ENCODE measurements at places on chromosomes 6 and 20.

DNA sequence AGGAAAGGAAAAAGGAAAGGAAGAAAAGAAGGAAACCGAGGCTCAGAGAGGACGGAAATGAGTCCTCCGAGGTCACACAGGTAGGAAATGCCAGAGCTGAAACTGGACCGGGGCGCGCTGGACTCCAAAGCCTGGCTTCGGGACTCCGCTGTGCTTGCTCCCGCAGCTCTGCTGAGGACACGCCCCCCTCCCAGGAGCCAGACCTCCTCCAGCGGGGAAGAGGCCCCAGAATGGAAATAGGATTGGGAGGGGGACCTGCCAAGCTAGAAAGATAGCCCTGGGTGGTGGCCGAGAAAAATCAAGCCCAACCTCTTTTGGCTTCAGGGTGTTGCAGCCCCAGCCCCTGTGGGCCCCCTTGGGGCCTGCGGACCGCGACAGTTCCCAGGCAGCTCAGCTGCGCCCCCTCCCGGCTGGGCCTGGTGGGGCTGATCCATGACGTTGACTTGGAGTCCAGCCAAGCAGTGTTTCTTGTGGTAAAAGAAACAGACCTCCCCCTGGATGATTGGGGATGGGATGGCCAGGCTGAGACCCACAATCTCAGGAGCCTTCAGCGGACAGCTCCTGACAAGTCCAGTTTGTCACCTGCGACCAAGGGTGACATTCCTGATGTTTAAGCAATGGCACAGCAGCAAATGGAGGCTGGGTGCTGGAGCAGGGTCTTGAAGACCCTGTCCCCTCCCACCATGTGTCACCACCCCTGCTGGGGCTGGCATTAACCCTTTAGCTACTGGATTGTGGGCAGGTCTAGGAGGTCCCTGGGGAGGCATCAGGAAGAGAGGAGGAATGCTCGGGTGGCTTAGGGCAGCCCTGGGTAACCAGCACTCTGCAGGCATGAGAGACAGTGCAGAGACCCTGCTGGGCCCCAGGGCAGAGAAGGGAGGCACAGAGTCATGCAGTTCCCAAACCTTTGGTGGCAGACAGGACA is 55.4 kb downstream of the RIPOR3 start:
- DNase-seq: no peak

- no peak for DNase-seq
Measured at GRCh38 chr6:53735896-53736295, 58.9 kb upstream of the LRRC1 start.

GRCh38 chr6:89555806-89556205 is 82.7 kb downstream of the LYRM2 start:
- no peak for DNase-seq

GRCh38 chr6:38436726-38437465 is 202.8 kb downstream of the BTBD9 start:
- no peak for DNase-seq

DNA sequence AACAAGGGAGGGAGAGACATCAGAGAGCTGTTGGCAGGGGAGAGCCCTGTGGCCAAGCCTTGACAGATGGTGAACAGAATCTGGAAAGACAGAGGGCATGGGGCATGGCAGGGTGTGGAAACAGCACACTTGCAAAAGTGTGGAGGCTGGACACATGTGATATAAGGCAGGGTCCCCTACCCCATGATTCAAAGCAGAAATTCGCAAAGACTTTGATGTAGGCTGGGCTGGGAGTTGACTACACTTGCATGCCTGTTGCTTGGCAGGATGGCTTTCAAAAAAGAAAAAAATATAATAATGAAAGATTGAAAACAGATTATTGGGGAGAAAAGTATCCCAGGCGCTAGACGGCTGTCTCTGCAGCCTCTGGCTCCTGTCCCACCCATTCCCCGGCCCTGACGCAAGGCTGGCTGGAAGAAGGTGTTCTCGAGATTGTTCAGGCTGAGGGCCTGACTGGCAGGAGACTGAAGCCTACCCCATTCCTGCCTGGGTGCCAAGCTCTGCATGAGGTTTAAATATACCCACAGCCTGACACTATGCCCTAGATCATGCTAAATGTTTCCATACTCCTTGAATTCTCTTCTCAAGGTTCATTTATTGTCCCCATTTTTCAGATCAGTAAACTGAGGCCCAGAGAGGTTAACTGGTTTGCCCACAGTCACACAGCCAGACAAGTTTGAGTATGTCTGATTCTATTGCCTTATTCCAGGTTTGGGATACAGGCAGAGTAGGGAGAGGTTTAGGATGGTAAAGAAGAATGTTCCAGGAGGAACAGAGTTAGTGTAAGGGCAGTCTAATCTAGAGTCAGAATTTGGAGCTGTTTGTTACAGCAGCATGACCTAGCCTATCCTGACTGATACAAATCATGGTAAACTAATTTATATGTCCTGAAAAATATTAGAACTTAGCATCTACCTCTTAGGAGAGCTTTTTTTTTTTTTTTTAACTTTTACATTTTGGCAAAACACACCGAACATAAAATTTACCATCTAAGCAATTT is 23.4 kb upstream of the CCN5 start:
- DNase-seq: no peak

- DNase-seq: no peak
Measured at GRCh38 chr20:47187450-47188195, 168.9 kb downstream of the ZMYND8 start.

DNA sequence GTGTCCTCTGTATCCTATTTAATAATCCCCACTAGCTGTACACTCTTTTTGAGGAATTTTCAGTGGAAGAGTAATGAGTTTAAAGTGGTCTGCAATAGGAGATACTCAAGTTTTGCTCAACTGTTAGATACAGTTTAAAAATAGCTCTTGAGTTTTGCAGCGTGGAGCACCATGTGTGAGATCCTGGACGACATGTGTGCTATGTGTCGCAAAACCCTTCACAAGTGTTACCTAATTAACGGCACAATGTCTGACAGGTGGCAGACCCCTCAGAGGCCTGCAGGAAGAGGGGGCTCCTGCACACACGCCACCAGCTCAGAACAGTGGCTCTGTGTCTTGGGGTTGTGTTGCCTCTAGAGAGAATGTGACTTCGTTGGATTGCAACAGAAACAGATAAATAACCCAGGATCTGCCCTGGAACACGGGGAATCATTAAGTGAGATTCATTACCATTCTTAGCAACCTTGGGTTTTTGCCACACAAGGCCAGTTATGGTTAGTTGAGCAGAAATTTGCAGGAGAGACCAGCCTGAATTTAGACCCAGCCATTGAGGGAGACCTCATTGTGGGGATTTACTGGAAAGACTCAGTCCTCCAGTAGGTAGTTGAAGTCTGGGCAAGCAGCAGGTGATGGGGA is 73.8 kb downstream of the SASH1 start:
- no peak for DNase-seq

DNA sequence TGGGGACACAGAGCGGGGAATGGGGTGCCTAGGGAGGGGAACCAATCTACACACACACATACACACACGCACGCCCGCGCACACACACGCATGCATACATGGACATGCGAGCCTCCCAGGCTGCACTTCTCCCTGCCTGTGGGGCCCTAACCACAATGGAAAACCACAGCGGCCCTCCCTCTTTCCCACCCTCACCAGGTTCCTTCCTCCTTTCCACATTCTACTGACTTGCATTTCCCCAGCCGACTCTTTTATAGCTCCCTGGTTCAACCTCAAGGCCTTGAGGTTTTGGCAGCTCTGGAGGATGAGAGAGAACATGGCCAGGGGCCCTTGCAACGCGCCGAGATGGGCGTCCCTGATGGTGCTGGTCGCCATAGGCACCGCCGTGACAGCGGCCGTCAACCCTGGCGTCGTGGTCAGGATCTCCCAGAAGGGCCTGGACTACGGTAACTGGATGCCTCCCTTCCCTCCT is at the start of gene BPI:
BPI (plus strand) TSS at position 249 of the 472 bp plus-strand sequence; CDS start at position 317, 68 bp downstream.
- DNase-seq: peak; percentile 37

DNA sequence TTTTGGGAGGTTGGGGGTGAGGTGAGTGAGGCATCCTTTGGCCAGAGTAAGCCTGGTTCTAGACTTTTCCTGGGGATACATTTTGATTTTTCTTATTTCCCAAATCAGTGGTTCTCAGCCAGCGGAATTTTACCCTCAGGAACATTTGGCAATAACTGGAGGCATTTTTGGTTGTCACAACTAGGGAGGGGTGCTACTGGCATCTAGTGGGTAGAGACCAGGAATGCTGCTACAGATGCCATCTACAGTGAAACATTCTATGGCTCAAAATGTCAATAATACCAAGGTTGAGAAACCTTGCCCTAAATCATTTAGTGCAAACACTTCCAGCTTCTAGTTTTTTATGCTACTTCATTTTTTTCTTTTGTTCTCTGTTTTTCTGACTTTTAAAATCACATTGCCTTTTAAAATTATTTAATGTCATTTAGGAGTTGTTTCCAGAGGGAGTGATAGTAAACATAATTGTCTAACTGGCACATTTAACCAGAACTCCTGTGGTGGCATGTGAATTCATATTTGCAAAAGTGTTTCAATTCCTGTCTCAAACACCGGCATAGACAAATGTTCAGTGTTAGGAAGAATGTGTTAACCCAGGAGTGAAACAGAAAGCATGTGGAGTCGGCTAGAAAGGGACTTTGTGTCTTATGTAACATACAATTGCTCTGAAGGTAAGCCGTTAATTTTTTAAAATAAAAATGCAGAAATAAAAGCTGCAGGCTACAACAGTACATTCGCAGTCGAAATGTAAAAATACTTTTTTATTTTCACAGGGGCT is 59.0 kb downstream of the QRSL1 start:
- DNase-seq: no peak

GRCh38 chr6:132969196-132969595 is 154.8 kb downstream of the RPS12 start:
- DNase-seq: no peak

DNA sequence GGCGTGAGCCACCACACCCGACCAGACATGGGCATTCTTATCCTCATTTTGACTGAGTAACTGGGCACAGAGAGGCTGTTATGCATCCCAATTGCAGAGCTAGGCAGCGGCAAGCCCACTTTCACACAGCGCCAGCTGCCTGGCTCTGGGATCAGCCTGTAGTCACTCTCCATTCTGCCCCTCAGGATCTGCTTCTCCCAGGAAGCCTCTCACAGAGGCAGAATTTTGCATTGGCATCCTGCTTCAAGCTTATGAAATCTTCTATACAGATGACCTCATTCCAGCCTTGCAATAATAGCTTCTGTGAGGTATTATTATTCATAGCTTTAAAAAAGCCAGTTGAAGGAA is 37.0 kb upstream of the IER3 start:
- no peak for DNase-seq

DNA sequence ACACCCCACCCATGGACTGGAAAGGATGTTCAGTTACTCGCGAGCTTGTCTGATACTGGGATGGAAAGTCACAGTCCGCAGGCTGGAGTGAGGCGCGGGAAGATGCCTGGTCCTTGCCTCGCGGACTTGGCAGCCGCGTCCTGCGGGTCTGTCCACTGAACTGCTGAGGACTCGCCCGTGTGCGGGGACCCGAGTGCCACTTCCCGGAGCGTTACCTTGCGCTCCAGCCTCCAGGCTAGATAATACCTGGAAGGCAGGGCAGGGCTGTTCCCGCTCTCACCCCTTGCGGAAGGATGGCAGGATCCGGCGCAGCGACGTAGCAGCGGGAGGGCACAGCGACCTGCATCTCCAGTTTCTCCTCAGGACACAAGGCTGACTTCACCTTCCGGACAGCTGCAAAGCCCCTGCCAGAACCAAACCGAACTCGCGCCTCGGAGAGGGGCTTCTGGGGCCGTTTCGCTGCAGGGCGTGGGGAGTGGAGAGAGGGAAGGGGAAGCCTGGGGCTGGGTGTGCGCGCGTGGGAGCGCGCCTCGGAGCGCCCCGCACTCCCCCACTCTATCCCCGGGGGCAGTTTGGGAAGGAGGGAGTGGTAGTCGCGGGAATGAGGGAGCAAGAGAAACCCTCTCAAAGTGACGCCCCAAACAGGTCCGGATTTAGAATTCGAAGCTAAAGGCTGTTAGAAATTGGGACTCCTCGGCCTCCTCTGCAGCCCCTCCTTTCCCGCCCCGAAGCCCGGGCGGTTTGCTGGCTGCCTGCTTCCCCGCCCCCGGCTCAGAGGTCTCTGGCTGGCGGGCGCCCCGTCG is at the start of gene KCNQ5:
KCNQ5 (plus strand) TSS at position 774 of the 803 bp plus-strand sequence.
- DNase-seq: no peak

DNA sequence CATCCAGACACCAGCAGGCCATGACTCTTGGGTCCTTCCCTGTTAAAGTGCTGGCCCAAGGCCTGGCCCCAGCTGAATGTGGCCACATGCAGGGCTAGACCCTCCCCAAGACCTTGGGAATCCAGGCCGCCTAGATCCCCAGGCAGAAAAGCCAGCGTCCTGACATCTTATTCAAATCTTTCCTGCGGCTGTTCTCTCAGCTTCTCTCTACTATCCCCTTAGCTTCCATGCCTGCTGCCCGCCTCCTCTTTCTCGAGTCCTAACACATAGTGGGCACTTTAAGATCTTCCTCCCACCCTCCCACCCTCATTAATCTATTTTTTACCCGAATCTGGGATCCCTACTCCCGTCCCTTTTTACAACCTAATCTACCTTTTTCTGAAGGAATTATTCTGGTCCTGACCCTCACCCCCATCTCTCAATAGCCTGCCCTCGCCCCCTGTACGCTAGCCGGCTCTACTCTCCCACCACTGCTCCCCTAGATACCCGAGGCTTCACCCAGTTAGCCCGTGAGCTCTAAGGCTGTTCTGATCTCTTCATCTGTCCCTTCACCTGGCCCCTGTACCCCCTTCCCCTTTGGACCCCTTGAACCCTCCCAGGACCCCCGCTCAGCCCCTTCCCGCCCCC is at the start of gene CCHCR1:
CCHCR1 (minus strand) TSS at position 290 of the 627 bp plus-strand sequence; CDS start at position 88, 202 bp downstream.
- no peak for DNase-seq

- DNase-seq: no peak
Measured at GRCh38 chr6:157909282-157909664, 72.4 kb upstream of the SYNJ2 start.

- DNase-seq: peak; percentile 20
Measured at GRCh38 chr6:144006736-144007477, 1.2 kb downstream of the PLAGL1 start.

DNA sequence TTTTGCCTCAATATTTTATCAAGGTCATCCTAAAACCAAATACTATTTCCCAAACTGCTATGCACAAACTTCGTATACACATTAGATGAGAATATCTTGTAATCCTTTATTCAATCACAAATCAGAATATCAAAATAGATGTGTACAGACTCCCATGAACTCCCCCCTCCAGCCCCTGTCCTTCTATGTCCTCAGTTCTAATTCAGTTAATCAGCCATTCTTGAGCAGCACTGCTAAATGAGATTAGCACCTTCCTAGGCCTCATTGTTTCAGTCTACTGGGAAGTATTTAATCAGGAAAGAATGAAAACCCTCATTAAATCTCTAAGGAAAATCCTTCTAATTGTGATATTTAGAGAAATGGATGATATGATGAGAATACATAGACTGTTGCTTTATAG is 36.6 kb downstream of the RCAN2 start:
- no peak for DNase-seq

- DNase-seq: peak; percentile 59
Measured at GRCh38 chr20:17661121-17661744, 20.8 kb downstream of the RRBP1 start.

GRCh38 chr6:160967833-160968232 is 23.7 kb upstream of the MAP3K4 start:
- DNase-seq: no peak

GRCh38 chr6:146210406-146211083 is 181.7 kb downstream of the GRM1 start:
- no peak for DNase-seq
